Daoy (cell line): ENCODE measurements at places on chromosomes 11 and 22. TPM values are rescaled to one million over a fixed set of nuclear protein-coding genes. Genes with fewer than 3 reads are reported as not detected.

DYNC2H1 gene
- total RNA-seq, result 9.6 and 14.1 TPM in 2 replicates

AGBL2 gene
- total RNA-seq, result 0.42 and 1.3 TPM in 2 replicates

UBQLNL gene
- total RNA-seq, result not detected in 2 replicates

HOATZ gene
- not detected in 2 replicates for total RNA-seq

CARD18 gene
- total RNA-seq, result 0.80 and 1.0 TPM in 2 replicates

SORL1 gene
- total RNA-seq, result 1.5 and 1.6 TPM in 2 replicates

PGA3 gene
- total RNA-seq, result not detected in 2 replicates

XKR3 gene
- 0.69 TPM in 1 of 2 replicates, not detected in the other for total RNA-seq

CNIH2 gene
- total RNA-seq, result 0.40 and 0.98 TPM in 2 replicates

BATF2 gene
- total RNA-seq, result 0.51 TPM in 1 of 2 replicates, not detected in the other

ADAMTS15 gene
- 9.0 and 12.0 TPM in 2 replicates for total RNA-seq

CD3E gene
- total RNA-seq, result not detected in 2 replicates

ACR gene
- not detected in 2 replicates for total RNA-seq
